ENCODE measurements at places on chromosomes 6 and 20.

DNA sequence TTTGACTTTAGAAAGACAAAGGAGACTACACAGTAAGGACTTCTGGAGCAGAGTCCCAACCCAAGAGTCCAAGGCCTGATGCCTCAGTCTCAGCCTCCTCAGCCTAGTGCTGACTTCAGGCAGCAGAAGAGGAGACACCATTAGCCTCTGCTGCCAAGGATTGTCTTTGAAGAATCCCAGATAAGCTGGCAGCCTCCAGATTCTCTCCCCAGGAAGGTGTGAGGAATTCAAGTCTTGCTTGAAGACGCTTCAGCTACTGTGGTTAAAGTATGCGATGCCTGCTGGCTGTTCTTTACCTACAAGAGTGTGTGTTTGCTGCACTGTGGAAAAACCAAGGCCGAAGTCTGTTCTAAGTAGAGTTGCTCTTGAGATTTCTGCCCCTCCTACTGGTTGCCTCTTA is 215.9 kb upstream of the TCF21 start:
- no peak for DNase-seq

- no peak for DNase-seq
These were observed 766 bp upstream of the TINAG start for GRCh38 chr6:54307439-54307910.

- DNase-seq: no peak
These were observed 42.4 kb downstream of the HAO1 start for GRCh38 chr20:7897781-7898364.

DNA sequence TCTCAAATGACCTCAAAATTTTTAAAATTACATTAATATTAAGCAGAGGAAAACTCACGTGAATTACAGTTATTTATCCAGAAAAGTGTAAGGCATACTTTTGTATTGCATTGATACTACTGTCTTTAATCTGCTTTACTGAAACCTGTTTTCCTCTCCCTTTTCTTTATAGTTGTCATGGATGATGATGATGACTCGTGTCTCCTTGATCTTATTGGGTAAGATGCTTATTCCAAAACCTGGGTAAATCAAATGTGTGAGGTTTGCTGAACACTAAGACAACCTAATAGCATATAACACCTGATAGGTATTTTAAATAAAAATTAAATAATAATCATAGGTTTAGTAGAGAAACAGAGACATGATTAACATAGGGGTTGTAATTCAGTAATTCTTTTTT is 40.0 kb downstream of the BICRAL start:
- no peak for DNase-seq

- DNase-seq: no peak
These were observed at the start of gene MUCL3 for GRCh38 chr6:30940361-30940986. MUCL3 (plus strand) TSS chr6:30940973; CDS start chr6:30941000, 27 bp downstream.

DNA sequence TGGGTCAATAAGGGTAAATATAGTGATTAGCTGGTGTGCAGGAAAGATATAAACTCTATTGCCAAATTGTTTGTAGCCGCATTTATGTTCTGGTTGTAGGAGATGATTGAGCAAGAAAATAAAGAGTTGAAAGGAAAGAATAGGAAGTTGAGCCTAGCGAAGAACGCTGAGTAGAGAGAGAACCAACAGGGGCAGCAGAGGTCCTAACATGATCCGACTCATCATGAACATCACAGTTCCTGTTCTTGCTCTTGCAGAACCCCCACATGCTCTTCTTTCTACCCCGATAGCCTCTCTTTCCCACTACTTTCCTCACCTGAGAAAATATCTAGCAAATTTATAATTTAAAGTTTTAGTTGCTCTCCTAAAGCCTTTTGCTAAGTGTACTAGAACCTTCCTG is 9.9 kb upstream of the ID4 start:
- no peak for DNase-seq

- DNase-seq: no peak
These were observed 347.5 kb downstream of the CDH4 start for GRCh38 chr20:61599541-61599992.

DNA sequence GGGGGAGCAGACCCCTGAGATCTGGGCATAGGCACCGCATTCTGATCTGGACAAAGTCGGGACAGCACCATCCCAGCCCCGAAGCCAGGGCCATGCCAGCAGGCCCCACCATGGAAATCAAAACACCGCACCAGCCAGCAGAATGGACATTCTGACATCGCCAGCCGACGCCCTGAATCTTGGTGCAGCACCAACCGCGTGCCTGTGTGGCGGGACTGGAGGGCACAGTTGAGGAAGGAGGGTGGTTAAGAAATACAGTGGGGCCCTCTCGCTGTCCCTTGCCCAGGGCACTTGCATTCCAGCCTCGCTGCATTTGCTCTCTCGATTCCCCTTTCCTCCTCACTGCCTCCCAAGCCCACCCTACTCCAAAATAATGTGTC is 2.0 kb downstream of the NNAT start:
- no peak for DNase-seq

DNA sequence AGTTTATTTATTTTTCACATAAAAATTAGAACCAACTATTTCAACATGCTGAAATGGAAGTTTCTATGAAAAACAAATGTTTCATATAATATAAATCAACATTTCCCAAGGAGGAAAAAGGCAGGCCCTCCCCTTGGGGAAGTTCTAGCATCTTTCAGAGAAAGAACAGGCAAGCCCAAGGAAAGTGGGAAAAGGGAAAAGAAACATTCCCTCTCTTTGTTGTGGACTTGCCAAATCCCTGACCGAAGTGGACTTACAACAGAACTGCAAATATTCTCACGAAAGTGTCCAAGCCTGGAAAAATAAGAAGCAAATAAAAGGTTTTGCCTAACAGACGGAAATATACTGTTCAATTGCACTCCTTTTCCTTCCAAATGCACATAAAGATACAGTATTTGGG is 214.4 kb downstream of the ATXN1 start:
- DNase-seq: no peak
